NCI-H345 (cell line): ENCODE measurements at places on chromosomes 4 and X.
A peak's percentile ranks its signal among the peaks of the same experiment; 100 is the strongest.

DNA sequence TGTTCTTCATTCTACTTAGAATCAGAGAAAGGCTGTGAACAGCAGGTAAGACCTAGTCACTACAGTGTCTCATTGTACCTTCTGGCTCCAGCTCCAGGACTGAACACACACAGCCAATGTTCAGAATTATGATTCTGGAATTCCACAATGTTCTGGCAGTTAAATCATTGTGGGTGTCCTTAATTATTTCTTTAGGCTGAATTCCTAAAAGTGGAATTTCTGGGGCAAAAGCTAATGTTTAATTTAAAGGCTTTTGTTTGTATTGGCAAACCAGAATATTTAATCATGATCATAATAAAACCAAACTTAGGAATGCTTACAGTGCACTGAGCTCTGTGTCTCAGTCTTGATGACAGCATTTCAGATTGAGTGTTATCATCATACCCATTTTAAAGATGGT lies 67.0 kb upstream of the FAT1 start:
- DNase-seq = no peak

- DNase-seq = peak; percentile 39
Measured at GRCh38 chrX:154436374-154436982, 476 bp upstream of the GDI1 start.

- no peak for DNase-seq
Measured at GRCh38 chrX:34868633-34869032, 74.0 kb upstream of the FAM47B start.

GRCh38 chr4:71241501-71242288 lies 97.1 kb upstream of the SLC4A4 start:
- peak; percentile 61 for DNase-seq

DNA sequence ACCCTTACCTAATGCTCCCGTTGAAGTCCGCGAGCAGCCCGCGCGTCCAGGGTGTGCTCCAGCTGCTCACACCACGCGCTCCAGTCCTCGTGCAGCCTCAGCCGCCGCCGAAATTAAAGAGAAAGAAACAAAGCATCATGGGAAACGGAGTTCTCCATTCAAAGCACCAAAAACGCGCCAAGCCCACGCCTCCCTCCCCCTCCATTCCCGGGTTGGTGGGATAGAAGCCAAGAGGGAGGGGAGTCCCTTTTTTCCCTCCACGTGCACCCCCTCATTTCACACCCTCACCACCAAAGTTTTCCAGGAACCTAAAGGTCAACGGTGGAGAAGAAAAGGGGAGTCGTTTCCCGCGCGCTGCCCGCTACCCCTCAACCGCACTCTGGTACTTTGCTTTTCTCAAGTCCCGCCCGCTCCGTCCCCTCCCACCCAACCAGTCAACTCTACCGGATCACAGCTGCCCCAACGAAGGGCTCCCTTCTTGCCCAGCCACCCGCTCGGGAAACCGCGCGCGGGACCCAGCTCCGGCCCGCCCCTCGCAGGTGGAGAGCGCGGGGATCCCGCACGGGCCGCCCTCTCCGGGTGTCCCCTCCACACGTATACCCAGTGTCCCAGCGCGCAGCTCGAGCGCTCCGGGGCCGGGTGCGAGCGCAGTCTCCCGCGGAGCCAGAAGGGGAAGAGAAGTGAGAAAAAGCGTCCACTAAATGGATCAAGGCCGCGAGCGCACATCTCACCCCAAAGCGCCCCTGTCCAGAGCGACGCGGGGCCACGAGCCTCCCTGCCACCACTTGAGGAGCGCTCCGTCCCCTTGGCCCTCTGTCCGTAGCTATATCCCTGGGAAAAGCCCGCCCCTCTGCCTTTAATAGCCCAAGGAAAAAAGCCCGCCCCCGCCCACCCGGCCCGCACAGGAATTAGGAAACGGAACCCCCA lies 65.1 kb upstream of the CCDC160 start:
- no peak for DNase-seq

- DNase-seq = no peak
Measured at GRCh38 chr4:6851962-6852361, 57.7 kb upstream of the TBC1D14 start.

DNA sequence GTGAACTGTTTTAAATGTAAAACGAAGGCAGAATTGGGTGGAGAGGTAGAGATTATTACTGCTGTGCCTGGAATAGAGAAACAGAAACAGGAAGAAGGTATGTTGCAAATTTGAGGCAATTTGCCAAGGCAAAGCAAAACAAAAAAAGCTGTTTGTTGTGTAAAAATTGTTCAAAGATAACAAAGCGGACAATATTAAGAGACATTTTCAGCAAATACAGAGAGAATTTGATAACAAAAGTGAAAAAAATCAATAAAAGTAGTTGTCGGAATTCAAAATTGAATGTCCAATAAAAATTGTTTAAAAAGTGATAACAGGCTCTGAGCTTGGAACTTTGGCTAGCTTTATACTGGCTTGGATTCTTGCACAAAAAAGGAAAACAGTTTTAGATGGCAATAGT lies 14.4 kb upstream of the SMS start:
- no peak for DNase-seq

DNA sequence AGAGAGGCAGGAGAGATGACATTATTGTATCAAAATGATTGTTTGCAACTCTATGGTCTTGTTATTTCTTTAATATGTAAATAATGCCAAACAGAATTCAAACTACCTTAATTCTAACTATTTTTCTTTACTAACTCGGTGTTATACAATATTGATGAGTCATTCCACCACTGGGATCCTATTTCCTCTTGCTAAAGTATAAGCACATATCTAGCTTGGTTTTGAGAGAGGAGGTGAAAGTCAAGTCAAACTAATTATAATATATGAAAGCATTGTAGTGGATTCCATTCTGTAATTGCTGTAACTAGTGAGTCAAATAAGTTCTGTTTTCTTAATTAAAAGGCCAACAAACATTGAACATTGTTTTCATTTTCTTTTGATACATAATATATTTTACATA lies 837.6 kb downstream of the PDHA2 start:
- DNase-seq = no peak

- no peak for DNase-seq
Measured at GRCh38 chrX:154381271-154381670, 2.2 kb downstream of the EMD start.

DNA sequence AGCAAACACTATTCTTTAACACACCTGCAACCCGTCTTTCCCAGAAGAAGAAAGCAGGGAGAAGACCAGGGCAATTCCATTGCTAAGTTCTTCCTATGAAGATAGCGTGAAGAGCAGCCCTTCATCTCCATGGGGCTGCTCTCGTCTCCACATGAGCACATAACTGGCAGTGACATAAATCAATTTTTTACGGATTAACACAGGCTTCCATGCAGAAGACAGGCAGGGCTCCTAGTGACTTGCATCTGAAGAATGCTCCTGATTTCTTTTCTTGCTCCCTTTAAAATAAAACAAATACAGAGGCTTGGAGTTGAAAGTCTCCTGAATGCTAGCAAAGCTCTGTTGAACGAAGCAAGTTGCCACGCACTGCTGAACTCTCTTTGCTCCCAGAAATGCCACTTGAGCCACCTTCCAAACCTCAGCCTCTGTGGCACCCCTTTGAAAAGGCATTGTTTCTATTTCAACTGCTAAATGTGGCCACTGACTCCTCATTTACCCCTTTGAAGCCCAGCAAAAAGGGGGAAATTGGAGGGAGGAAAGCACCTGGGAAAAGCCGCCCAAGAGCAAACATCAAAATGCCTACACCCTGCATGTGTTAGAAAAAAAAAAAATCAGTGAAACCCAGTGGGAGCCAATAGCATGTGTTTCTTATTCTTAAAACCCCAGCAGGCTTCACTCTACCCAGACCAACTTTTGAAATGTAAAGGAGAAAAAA lies 383.7 kb downstream of the IDS start:
- no peak for DNase-seq

- DNase-seq = no peak
Measured at GRCh38 chr4:185743722-185744487, 68.1 kb downstream of the SORBS2 start.

DNA sequence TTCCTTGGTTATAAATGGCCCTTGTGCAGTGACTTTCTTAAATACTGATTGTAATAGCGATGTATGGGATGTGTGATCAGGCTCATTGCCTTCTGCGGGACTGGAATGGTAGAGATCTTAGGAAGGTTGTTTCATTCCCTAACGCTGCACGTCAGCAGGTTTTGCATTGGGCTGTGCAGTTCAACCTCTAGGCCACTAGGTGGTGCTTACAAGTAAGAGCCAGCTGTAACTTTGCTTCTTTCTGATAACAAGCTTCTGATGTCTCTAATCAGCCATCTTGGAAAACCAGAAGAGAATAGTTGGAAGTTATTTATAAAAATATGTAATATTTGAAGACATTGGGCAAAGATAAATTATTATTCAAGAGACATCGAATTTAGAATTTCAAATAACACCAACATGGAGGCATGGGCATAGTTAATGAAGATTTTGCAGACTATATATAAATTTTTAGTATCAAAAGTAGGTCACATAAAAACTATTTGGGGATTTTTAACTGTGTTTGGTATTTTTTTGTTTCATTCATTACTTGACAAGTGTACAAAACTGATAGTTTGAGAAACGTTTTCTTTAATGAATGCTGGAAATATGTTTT lies 339.7 kb upstream of the PCDH7 start:
- peak; percentile 0 for DNase-seq

- no peak for DNase-seq
Measured at GRCh38 chr4:155008389-155008788, 200.0 kb upstream of the NPY2R start.

DNA sequence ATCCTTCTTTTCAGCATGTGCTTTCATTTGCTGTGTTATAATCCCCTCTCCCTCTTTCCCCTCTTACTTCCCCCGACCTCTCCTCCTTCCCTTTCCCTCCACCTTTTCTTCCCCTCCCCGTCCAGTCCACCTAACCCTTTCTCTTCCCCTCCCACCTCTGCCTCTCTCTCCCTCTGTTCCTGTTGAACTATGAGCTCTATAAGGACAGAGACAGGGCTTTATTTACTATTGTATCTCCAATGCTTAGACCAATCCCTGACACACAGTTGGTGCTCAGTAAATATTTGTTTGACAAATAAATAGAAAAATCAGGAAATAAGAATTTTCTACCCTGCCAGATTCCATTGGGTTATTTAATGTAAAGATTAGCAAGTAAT lies 60.8 kb downstream of the EGF start:
- no peak for DNase-seq

DNA sequence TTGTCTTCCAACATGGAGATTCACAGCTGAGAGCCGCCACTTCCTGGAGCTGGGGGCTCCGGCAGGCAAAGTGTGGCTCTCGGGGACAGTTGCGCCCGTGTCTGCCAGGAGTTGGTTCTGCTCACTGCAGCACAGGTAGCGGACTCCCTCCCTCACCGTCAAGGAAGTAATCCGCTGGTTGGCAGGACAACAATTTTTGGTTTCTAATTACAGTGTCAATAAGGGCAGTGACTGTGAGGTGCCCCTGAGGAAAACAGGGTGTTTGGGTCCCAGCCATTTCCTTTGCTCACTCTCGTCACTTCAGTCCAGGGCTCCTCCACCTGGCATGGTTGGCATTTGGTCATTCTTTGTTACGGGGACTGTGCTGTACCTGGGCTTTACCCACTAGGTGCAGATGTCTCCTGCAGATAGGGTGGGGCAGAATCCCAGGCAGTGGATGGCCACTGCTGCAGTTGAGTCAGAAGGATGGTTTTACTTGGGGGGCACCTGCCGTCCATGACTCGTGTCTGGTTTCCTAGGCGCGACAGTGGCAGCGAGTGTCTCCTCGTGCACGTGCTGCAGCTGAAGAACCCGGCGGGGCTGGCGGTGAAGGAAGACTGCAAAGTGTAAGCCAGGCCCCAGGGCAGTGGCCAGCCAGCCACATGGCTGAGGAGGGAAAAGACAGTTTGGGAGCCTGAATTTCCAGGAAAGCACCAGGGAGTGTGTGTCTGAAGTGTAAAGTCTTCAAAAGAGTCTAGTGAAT lies 32.1 kb upstream of the CLCN4 start:
- DNase-seq = no peak

- no peak for DNase-seq
Measured at GRCh38 chrX:116114999-116115398, 55.5 kb upstream of the AGTR2 start.

GRCh38 chrX:1750267-1750666 lies 135.4 kb downstream of the ASMT start:
- no peak for DNase-seq

DNA sequence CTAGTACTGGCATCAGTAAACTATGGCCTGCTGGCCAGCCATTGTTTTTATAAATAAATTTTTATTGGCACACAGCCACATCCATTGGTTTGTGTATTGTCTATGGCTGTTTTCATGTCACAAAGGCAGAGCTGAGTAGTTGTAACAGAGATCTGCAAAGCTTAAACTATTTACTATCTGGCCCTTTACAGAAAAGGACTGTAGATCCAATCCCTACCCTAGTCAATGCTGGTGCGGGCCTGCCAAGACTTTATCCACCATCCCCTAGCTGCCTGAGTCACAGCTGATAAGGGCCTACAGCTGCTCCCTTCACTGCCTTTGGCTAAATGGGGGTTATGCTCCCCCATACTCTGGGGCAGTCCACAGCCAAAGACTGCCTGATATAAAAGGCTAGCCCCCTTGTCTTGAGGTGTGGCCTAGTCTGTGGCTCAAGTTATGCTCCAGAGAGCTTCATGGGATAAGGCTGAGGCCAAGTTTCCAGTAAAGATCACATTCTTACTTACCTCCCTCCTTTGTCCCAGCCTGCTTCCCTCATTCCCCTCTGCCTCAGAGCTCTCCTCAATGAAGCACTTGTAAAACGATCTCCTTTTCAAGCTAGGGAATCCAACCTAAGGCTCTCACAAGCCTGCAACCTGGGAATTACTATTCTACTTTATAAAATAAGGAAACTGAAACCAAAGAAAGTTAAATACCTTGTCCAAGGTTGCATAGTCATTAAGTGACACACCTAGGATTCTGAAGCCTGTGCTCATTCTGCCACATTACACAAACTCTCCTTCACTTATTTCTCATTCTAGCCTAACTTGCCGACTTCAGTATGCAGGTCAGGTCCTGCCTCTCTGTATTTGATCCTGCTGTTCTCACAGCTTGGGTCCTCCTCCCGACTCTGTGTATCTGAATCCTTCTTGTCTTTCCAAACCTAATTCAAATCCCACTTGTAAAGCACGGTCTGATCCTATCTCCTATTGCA lies 20.7 kb downstream of the ACE2 start:
- DNase-seq = no peak

DNA sequence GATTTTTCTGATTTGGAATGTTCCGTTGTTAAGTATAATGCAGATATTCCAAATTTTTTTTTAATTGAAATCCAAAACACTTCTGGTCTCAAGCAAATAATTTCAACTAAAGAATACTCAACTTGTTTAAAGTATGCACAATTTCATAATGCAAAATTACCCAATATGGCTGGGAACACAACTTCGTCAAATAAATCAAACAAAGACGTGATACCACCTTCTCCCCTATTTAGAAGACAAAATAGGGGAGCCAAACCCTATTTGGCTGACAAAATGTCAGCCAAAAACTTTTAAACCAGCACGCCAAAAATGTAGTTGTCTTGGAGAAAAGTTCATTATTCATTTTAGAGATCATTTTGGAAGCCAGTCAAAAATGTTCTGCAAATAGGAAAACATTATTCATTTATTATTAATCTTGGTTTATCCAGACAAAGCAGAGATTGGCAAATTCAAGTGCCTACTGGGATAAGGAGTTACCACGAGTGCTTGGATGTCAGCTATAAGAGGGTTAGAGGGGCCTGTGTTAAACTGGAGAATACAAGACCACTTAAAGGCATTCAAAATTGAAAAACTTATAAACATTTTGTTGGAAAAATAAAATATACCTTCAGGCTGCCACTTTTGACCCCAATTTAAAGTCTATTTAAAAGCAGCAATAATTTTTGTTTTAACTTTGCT lies 3.3 kb upstream of the TKTL2 start:
- DNase-seq = no peak

GRCh38 chr4:38387348-38387747 lies 276.7 kb upstream of the KLF3 start:
- no peak for DNase-seq

- DNase-seq = no peak
Measured at GRCh38 chr4:144302704-144303536, 162.4 kb upstream of the GYPA start.
